ENCODE measurements at places on chromosomes 3 and 15.

DNA sequence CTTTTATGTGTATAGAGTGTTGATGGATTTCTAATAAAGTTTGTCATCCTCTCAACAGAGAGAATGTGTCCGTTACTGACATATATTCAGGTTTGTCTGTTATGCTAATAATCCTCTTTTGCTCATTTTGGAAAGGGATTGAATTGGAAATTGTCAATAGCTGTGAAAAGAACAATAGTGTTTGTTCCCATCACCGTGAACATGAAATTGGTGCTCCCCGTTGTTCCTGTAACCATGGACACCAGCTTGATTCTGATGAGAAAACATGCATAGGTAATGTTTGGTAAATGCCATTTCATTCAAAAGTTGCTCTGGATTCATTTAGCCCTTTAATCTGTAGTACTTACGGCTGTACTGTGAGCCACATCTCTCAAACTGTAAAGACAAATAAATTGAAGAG is 707.0 kb upstream of the GOLIM4 start:
- DNase-seq: no peak

GRCh38 chr3:64360280-64360679 is 135.0 kb upstream of the PRICKLE2 start:
- no peak for DNase-seq

DNA sequence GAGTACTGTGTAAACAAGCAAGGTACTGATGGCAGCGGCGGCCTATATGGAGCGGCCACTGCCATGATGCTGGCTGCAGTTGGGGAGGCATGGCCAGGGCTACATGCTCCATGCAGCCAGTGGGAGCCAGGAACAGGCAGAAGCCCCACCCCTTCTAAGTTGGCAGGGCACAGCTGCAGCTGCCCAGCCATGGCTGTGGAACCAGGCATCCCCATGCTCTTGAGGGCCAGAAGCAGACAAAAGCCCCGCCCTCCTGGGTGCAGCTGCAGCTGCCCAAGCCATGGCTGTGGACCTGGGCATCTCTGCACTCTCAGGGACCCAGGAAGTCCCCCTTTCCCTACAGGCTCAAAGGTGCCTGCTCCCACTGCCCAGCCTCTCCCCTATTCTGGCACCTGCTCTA is 150.9 kb downstream of the FMN1 start:
- no peak for DNase-seq

DNA sequence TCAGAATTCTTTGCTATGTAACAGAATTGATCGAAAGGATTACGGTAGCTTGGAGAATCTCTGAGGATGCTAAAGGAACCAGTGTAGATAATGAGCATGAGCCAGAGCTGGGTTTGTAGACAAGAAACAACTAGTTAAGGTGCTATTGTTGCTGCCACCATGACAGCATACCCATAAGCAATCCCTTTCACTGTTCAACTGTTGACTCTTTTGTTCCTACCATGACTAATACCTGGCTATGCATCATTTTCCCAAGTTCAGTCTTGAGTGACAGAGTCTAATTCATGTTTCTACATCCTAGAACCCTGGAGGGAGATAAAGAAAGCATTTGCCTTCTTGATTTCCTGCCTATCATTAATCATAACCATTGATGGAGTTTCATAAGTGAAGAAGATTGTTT is 600.3 kb downstream of the OTOL1 start:
- DNase-seq: no peak

DNA sequence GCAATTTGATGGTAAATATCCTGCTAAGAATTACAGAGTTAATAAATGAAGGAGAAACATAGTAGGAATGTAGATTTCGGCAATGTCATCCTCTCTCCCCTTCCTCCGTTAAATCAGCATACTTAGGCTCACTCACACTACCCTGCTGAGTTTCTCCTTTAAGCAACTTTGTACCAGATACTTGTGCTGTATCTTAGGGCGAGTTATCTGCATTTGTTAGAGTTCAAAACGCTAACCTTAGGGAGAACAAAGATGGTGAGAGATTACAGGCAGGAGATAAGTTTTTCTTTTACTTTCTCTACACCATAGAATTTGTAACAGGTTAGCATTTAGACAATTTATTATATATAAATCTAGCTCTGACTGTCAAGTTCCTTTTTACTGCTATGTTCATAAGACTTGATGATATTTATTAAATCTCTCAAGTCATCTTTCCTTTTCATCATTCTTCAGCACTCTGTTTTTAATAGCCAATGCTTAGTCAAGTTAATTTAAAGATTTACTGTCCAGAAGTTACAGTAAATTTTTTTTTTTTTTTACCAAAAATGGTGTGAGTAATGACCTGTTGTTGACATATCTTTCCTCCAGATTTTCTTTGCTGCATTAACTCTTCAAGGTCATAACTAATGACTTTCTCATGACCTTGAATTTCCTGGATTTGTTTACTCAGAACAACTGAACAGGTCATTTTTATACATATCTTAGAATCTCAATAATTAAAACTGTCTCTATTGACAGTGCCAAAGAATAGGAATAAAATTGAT is 22.2 kb downstream of the SUCNR1 start:
- DNase-seq: no peak

GRCh38 chr3:86087160-86087871 is 903.6 kb downstream of the VGLL3 start:
- DNase-seq: no peak

GRCh38 chr3:154971771-154972326 is 108.3 kb upstream of the MME start:
- no peak for DNase-seq

- peak; percentile 72 for DNase-seq
These were observed 593 bp downstream of the TMOD2 start for GRCh38 chr15:51751697-51752683.

GRCh38 chr3:131349946-131350347 is 31.6 kb upstream of the NUDT16 start:
- no peak for DNase-seq

DNA sequence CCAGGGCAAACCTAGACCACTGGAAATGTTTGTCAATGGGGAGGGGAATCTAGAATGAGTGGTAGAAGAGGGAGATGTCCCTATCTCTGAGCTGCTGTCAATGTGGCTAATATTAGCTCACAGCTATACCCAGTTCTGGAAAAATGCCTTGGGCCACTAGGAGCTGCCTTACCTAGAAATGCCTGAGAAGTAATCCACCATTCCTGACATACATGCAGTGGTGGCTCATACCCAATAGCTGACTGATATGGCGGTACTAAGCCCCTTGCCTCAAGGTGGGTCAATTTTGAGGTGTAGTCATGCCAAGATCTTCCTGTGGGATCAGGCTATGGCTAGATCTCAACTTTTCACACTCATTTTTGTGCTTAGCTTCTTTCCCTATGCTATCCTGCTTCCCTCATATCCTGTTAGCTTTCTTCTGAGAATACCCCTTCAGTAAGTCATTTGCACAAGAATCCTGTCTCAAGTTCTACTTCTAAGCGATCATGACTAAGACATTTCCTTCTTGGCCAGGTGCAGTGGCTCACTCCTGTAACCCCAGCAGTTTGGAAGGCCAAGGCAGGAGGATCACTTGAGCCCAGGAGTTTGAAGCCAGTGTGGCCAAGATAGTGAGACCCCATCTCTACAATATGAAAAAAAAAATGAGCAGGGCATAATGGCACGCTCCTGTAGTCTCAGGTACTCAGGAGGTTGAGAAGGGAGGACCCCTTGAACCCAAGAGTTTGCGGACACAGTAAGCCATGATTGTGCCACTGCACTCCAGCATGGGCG is 49.1 kb upstream of the RFX7 start:
- no peak for DNase-seq

DNA sequence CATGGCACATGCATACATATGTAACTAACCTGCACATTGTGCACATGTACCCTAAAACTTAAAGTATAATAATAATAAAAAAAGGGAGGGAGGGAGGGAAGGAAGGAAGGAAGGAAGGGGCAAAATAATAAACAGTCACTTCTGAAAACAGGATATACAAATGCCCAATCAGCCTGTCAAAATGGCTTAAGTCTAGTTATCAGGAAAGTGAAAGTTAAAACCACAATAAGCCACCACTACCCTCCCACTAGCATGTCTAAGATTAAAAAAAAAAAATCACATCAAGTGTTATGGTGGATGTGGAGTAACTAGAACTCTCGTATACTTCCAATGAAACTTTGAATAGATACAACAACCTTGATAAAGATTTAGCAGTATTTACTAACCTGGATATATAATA is 145.6 kb upstream of the GMNC start:
- DNase-seq: no peak

GRCh38 chr3:74537857-74538256 is 76.6 kb downstream of the CNTN3 start:
- DNase-seq: no peak

DNA sequence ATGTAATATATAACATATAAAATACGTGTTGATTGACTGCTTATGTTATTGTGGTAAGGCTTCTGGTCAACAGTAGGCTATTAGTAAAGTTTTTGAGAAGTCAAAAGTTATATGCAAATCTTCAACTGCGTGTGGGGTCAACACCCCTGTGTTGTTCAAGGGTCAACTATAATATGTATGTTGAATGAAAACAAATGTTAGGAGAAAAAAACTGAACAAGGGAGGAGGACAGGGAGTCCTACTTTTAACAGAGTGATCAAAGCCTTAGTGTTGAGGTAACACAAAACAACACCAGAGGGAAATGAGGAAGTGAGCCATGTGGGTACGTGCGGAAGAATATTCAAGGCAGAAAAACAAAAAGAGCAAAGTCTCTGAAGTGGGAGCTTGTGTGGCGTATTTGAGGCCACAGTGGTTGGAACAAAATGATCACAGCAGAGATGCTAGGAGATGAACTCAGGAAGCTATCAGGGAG is 62.5 kb downstream of the SFMBT1 start:
- DNase-seq: no peak

DNA sequence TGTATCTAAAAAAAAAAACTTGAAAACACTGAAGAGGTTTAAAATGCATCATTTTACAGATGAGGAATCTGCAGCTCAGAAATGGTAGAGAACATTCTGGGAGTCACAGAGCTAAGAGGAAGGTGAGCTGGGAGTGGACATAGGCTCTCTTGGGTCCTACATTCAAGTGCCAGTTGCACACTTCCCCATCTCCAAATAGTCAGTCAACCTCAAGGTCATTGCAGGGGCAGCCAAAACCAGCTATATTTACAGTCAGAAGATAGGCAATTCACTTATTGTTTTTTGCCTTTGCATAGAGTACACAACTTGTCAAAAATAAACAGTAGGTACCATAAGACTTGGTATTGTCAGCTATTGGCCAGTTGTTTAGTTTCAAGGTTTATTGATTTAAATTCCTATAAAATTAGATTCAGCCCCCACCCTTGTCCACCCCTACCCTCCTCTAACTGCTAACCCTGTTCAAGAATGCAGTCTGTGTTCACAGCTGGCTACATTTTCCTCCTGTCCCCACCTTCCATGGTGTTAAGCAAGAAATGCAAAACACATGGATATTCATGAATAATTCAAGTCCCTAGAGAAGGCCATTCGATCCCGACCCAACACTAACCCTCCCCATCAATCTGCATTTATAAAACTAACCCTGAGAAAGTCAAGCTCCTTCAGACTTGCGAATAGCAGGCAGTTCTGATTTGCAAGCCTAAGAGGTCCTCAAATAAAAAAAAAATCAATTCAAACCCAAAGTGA is 567.0 kb upstream of the MCTP2 start:
- DNase-seq: no peak

DNA sequence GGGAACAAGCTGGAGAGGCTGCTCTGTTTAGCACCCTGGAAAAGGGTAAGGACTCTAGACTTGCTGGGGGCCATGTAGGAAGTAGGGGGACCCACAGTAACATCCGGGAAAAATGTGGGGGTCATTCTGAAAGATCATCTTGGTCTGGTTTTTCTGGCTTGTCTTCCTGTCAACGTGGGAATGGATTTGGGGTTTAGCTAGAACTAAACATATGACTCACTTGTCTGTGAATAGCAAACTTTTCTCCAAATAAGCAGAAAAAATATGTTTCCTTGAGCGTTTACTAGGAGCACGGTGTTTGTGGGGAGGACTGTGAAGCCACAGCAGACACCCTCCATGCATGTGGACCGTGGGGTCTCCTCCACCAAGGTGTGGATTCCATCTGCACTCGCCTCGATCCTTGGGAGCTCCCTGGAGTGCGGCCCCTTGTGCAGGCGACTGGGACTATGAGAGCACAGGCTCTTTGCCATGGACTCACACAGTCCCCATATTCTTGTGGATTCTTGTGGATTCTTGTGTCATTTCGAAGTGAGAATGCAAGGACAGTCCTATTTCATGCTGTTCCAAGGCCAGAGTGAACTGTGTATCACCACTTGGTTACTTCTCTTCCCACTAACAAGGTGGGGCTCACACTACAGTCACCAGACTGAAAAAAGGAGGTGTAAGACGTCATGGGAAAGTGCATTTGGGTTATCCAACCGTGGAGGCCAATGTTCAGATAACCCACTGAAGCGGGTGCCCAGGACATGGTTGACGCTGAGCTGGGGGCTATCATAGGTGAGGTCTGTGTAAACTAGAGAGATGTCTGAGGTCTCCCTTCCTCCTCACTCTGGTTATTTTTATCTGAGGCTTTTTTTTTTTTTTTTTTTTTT is 25.5 kb downstream of the PGPEP1L start:
- no peak for DNase-seq

DNA sequence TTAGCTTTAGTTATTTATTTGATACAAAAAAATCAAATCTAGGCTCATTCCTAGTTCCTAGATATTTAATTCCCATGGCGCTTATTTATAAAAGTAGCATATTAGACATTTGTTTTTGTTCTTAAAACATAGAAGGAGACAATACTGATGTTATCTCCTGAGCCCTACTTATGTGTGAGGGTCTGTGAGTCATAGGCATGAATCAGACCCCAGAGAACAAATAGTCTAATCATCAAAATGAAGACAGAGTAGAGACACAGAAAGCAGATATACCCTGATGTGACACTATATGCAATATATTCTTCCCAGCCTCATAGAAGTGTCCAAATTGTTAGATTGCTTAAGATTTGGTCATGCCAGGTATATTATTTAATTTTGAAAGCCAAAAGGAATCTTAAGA is 44.9 kb downstream of the PEX5L start:
- DNase-seq: no peak

DNA sequence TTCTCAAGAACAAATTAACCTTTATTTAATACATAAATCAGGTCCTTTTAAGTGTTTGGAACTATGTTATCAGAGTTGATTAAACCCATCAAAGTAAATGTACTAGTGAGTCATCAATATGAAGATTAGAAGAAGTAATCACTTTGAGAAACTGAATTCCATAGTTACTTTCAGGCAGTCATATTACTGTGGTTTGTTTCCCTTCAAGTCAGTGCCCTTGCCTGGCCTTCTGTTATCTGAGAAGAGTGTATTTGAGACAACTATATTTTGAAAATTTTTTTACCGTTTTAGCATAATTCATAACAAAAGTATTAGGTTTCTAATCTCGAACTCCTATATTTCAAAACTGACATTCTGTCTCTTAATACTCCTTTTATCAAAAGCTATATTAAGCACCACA is 73.6 kb downstream of the GMPS start:
- DNase-seq: no peak

GRCh38 chr15:71632576-71633195 is 177.7 kb upstream of the NR2E3 start:
- no peak for DNase-seq

- no peak for DNase-seq
These were observed 803.3 kb downstream of the DIPK2A start for GRCh38 chr3:144774897-144775296.

GRCh38 chr3:175335229-175335628 is 476.1 kb downstream of the NAALADL2 start:
- no peak for DNase-seq

All from head of caudate nucleus (tissue), 42 donors.